ENCODE measurements at places on chromosomes 2 and 18.
A peak's percentile ranks its signal among the peaks of the same experiment; 100 is the strongest.

- no peak for DNase-seq
Observed at GRCh38 chr18:67509741-67510391, 6.7 kb downstream of the DSEL start.

- DNase-seq = no peak
Observed at GRCh38 chr2:217114117-217114516, 254.3 kb upstream of the TNP1 start.

DNA sequence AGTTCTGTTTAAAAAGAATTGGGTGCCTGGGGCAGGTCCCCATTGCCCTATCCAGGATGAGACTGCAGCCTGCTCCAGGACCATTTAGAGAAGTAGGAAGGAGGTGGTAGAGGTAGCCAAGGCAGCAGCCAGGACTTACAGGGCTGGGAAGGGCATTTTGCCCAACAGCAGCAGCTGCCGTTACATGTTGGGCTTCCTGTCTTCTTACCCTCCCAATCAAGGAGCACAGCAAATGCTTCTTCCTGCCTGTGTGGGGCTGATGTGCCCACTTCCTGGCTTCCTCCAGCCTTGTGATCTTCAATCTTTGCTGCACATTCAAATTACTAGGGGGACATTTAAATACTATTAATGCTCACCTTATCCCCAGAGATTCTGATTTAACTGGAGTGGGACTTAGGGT, 112.0 kb downstream of the QPCT start:
- DNase-seq = peak; percentile 4

GRCh38 chr2:68039317-68039716, 23.5 kb downstream of the C1D start:
- no peak for DNase-seq

- DNase-seq = no peak
Observed at GRCh38 chr2:85215448-85216401, 82.5 kb downstream of the TCF7L1 start.

- no peak for DNase-seq
Observed at GRCh38 chr2:99659874-99660273, 170.1 kb upstream of the REV1 start.

GRCh38 chr2:42086500-42086953, 38.7 kb downstream of the PKDCC start:
- DNase-seq = no peak

- DNase-seq = no peak
Observed at GRCh38 chr2:97703741-97704140, 9.6 kb upstream of the ZAP70 start.

DNA sequence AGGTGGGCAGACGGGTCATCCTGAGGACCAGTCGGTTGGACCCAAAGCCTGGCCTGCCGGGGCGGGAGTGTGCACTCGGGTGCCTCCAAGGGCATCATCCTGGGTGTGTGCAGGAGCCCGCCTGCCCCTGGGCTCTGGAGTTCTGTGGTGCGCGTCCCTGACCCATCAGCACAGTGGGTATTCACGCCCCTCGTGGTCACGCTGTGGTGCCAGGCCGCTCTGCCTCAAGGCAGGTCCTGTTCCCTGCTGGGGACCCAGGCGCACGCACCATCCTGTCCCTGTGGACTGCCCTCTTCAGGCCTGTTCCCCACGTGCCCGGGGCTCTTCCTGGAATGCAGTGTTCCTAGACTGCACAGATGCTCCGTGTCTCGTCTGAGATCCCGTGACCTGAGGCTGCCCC, 14.3 kb upstream of the D2HGDH start:
- DNase-seq = no peak

- no peak for DNase-seq
Observed at GRCh38 chr2:120238728-120239487, 13.7 kb upstream of the RALB start.

DNA sequence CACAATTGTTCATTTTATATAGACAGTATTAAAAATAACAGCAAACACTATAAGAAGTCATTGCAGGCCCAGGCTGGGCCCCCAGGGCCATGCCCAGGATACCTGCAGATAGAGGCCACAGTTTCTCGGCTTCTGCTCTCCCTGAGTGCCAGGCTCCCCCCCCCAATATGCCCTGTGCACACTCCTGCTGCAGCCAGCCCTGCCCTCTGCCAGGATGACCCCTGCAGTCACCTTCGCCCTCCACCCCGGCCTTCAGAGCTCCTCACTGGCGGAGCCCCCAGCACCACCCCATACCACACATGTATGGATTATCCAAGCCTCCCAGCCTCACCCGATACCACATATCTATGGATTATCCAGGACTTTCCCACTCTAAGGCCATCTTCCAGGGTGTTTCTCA, 104.5 kb downstream of the TPO start:
- DNase-seq = no peak

GRCh38 chr2:44244135-44244871, 31.0 kb upstream of the SLC3A1 start:
- DNase-seq = no peak

DNA sequence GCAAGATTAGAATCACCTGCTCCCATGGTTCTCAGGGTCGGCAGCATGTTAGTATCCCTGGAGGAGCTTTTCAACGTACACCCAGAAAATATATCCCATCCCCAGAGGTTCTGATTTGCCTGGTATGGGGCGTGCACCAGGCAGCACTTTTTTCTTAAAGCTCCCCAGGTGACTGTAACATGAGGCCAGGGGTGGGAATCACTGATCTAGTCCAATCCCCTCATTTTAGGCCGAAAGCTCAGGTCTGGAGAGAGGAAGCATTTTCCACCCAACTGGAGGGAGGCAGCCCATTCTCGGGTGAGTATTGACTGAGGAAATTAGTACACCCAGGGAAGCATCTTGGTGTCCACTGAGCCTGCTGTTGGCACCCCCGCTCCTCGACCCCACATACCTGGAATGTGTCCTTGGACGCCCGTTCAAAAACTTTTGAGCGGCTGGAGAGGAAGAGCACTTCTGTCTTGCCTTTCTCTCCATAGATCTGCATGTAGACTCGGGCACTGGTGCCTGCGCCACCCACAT, 94.3 kb downstream of the LOXHD1 start:
- no peak for DNase-seq

GRCh38 chr18:42113529-42114191, 158.6 kb downstream of the PIK3C3 start:
- no peak for DNase-seq

GRCh38 chr18:39359636-39360035, 1794.0 kb upstream of the CELF4 start:
- DNase-seq = no peak

- DNase-seq = no peak
Observed at GRCh38 chr2:9140645-9141044, 66.0 kb upstream of the ASAP2 start.

DNA sequence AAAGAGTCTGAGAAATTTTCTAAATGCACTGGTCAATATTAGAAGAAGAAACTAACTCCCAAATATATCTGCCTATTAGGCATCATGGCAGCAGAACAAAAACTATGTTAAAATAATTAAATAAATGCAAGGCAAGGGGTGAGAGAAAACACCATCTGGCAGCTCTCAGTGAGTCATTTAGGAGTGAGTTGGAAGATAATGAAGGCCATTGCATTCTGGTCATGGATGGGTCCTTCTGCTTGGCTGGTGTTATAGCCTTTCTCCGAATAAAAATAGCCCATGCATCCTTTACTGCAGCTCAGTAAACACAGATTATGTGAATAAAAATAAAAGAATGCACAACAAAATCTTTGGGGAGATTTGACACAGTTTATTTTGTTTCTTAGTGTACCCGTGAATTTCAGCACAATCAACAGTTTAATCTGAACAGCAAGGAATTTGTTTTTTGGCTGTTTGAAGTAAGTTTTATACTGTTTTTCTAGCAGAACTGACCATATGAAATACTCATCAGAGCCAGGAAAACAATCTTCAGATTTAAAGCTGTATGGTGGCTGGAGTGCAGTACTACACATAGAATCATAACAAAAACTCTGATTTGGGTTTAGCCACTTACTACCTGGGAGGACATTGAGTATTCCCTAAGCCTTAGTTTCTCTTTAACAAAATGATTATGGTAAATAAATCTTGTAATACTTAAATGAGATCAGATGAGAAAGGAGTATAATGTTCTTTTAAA, 225.1 kb upstream of the ITGA4 start:
- DNase-seq = no peak

DNA sequence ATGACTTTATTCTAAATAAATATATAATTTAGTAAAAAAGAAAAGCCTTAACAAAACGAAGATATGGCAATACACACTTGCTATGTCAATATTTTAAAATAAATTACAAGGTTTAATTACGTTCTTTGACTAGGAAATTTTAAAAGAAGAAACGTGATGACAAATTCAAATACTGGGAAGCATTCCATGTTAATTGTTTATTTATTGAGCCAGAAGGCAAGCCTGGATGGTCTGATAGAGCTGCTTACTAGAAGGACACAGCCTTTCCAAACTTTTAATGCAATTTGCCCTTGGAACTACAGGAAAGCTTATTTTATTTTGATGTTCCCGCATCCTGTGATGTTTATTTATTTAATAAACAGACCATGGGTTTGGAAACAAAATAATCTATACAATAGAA, 33.4 kb upstream of the DSEL start:
- DNase-seq = no peak

DNA sequence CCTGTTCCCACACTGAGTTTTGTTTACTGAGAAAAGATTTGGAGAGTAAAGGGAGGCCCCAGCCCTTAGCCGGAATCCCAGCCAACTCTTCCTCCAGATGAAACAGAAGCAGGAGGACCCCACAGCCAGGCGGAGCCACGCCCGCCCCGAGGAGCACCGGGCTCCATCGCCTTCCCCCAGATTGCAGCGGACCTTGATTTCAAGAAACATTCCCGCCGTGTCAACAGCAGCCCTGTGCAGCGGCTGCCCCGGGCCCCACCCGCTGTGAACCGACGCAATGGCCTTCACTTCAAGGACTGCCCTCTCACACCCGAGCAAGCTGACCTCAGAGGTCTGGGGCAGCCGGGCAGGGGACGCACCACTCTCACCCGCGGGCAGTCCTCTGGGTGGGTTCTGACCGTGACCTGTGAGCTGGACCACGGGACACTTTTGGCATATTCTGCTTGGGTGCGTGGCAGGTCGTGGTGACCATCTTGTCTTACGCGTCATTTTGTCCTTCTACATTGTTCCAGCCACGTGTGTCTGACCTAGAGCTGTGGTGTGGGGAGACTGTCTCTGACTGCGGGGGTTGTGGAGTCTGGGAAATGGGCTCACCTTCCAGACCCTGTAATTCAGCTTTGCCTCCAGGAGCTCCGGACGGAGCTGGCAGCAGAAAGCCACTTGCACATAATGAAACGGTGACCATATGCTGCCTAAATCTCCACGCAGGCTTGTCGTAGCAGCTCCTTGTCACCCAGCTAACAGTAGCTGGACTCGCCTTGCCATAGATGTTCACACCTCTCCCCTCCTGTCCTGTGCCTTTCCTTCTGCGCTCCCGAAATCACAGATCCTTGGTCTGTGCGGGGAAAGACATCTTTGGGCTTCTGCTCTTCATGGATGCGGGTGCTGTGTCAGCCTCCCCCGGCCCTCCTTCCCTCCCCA, 32.0 kb upstream of the INHBB start:
- no peak for DNase-seq

DNA sequence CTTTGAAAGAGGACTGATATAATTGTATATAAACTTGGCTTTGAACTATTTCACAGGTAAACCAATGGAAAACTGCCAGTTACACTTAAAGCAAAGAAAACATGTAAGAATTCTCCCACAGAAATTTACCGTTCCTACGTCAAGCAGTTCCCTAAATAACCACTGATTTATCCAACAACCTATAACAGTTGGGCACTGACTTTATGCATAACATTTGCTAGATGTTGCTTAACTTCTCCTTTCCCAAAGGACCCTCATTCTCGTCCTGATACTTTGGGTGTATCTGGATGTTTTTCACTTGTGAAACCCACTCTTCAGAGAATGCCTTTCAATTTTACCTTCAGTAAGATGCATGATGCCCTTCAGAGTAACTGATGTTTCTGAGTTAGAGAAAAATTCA, 43.8 kb downstream of the STAT1 start:
- no peak for DNase-seq

GRCh38 chr2:45892425-45892745, 240.9 kb downstream of the PRKCE start:
- no peak for DNase-seq

GRCh38 chr2:78734221-78734620, 291.3 kb upstream of the REG3G start:
- no peak for DNase-seq

GRCh38 chr2:185255566-185255965, 483.0 kb upstream of the FSIP2 start:
- DNase-seq = no peak

- no peak for DNase-seq
Observed at GRCh38 chr18:37539236-37539635, 26.4 kb downstream of the CELF4 start.

DNA sequence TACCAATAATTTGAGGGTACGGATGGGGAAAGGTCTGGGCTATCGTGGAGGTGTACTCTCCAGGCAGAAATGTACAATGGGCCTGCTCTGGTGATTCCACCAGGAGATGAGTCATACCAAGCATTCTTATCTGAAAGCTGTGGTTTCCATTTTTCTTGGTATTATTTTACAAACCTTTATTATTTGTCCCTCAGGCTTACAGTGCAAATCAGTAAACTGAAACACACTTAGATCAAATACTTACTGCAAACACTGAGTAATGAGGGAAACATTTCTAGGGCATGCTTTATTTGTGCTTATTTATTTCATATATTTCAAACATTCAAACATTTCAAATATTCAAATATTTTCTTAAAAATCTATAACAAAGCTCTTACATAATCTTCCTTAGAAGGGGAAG, 319.8 kb downstream of the RND3 start:
- no peak for DNase-seq

- no peak for DNase-seq
Observed at GRCh38 chr2:200695601-200696000, 109.8 kb downstream of the AOX1 start.
